ENCODE measurements at places on chromosomes 12 and 14. TPM values are rescaled to one million over a fixed set of nuclear protein-coding genes. Genes with fewer than 3 reads are reported as not detected.

DNA sequence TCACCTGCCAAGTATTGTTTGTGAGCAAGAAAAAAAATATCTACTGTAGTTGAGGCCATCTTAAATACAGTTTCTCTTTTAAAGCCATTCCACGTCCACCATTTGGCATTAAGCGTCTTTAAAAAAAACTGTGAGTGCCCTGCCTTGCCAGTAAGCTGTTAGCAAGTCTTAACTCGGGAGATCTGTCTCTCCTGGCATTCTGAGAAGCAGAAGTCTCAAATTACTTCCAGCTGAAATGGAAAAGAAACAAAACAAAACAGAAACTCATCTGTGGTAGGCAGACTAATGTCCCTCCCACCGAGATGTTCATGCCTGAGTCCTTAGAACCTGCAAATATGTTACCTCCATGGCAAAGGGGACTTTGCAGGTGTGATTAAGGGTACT, 126.2 kb downstream of the CRADD start:
- H3K36me3 ChIP-seq = no peaks in the 10 kb centered on the region
- no peak overlapping the region for H3K4me3 ChIP-seq
- H3K4me1 ChIP-seq = peaks cover 16% of the 10 kb centered on the region
- no peaks in the 10 kb centered on the region for H3K27me3 ChIP-seq
- no peak overlapping the region for H3K27ac ChIP-seq

DTD2 gene
- 14.4 TPM for total RNA-seq

DNA sequence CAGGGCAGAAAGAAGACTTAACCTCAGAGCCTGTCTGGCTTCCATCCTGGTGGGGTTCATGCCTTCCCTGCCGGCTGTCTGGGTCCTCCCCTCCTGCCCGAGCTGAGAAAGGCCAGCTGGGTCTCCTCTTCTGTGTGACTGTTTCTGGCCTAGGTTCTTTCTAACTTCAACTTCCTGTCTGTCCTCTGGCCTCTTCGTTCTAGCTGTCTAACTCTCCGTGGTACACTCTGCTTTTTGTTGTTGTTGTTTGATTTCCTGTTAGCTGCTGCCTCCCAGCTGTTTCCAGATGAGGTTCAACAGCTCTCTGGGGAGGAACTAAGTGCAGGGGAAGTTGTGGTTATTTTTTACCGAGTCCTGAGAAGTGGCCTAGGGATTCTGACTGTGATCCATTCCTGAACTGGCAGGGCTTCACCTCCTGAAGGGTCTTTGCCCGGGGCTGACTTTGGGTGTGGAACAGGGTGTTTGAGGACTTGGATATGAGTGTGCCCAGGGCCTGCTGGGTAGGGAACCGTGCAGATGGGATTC, 3.2 kb downstream of the MLXIP start:
- peaks cover 2% of the 10 kb centered on the region for H3K36me3 ChIP-seq
- H3K27ac ChIP-seq = peak overlapping the region; percentile 76
- peaks cover 36% of the 10 kb centered on the region for H3K4me1 ChIP-seq
- DNase-seq = peak; percentile 61
- H3K27me3 ChIP-seq = no peaks in the 10 kb centered on the region

DNA sequence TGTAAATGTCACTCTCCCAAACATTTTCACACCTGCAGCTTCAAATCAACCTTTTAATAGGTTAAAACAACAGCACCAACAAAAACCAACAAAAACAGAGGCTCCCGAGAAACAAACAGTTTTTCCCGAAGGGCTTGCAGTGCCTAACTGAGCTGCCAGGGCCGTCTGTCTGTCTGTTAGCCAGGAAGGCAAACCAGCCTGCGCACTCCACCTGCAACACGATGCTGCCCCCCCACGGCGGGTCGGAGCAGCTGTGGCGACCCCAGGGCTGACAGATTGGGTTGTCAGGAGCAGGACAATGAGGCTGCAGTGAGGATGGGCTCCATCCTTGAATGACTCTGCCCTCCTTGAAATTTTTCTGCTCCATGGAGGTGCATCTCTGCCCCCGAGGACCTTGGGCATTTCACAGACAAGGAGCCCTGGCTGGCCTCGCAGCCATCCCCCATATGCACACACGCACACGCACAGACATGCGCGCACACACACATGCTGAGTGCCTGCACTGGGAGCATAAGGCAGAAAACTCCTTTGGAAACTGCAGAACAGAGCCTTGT, 2.6 kb downstream of the RTL1 start:
- H3K4me3 ChIP-seq = no peak overlapping the region
- peak; percentile 8 for DNase-seq
- no peak overlapping the region for H3K27ac ChIP-seq
- peaks cover 6% of the 10 kb centered on the region for H3K27me3 ChIP-seq
- no peaks in the 10 kb centered on the region for H3K36me3 ChIP-seq
- peaks cover 13% of the 10 kb centered on the region for H3K4me1 ChIP-seq

GRCh38 chr12:21330682-21331253, 3.9 kb downstream of the SLCO1A2 start:
- H3K27ac ChIP-seq = no peak overlapping the region
- no peaks in the 10 kb centered on the region for H3K36me3 ChIP-seq
- H3K4me3 ChIP-seq = no peak overlapping the region

DNA sequence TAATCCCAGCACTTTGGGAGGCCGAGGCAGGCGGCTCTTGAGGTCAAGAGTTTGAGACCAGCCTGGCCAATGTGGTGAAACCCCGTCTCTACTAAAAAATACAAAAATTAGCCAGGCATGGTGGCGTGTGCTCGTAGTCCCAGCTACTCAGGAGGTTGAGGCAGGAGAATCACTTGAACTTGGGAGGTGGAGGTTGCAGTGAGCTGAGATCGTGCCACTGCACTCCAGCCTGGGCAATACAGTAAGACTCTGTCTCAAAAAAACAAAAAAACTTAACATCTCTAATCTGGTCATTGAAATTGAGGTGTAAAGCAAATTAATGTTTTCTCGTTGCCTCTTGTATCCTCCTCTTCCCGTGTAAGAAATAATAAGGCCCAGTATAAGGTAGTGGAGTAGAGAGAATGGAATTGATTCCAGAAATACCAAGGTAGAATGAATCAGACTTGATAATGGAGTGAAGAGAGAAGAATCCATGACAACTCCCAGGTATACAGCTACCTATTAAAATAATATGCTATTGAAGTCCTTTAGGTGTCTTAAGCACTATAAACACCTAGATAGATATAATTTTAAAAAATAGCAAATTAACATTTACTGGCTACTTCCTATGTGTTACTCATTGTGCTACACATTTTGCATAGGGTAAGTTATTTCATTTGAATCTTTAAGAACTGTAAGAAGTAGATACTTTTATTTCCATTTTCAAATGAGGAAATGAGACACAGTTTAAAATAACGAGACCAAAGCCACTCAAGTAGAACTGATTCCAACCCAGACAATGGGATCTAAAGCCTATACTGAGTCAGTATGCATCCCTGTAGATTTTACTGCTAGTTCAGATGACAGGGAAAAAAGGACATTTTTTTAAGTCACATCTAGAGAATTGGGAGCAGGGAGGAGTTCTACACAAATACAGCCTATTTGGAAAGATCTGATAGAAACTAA, 23.2 kb downstream of the RAP1B start:
- peaks cover 13% of the 10 kb centered on the region for H3K4me1 ChIP-seq
- H3K36me3 ChIP-seq = no peaks in the 10 kb centered on the region
- H3K4me3 ChIP-seq = no peak overlapping the region
- no peak for DNase-seq

DNA sequence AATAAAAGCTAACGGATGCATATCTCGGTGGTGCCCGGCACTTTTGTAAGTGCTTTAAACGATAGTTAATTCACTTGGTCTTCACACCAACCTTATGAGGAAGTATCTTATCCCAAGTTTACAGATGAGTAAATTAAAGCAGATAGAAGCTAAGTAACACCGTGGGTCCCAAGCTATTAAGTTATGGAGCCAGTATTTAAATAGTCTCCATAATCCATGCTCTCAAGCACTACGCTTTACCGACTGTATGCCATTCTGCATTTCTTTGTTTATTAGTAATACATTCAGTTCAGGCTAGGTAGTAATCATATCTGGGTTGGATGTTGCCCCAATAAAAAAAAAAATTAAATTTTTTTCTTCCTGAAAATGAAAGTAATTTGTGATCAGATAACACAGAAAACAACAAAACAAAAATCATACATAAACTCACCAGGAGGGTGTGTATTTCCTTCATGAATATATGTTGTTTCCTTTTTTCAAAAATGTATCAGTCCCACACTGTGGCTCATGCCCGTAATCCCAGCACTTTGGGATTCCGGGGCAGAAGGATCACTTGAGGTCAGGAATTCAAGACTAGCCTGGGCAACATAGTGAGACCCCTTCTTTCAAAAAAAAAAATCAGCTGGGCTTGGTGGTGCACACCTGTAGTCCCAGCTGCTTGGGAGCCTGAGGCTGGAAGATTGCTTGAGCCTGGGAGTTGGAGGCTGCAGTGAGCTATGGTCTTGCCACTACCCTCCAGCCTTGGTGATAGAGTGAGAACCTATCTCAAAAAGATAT, 1.4 kb upstream of the M6PR start:
- H3K4me3 ChIP-seq = peak overlapping the region; percentile 58
- H3K4me1 ChIP-seq = peaks cover 21% of the 10 kb centered on the region
- peak overlapping the region; percentile 98 for H3K27ac ChIP-seq
- no peaks in the 10 kb centered on the region for H3K27me3 ChIP-seq
- no peaks in the 10 kb centered on the region for H3K36me3 ChIP-seq
- peak; percentile 35 for DNase-seq

GRCh38 chr12:4985820-4986219, 57.9 kb upstream of the KCNA5 start:
- H3K4me3 ChIP-seq = no peak overlapping the region
- no peaks in the 10 kb centered on the region for H3K27me3 ChIP-seq
- H3K4me1 ChIP-seq = no peaks in the 10 kb centered on the region
- DNase-seq = no peak
- no peak overlapping the region for H3K27ac ChIP-seq
- H3K36me3 ChIP-seq = no peaks in the 10 kb centered on the region

DNA sequence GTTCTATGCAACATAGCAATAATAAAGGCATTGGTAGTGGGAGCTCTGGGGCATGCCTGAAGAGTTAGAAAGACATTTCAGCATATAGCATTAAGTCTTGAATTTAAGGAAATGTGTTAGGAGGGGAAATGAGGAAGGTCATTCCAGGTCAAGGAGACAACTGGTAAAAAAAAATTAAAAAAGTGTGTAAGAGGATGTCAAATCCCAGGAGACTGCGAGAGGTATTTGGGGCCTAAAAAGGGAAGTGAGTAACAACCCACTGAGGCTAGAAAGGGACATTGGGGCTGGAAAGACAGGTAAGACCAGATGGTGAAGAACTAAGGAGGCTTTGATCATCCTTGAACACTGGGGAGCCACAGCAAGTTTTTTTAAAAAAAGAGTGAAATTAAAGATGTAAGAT, 152.9 kb downstream of the SLC25A21 start:
- no peaks in the 10 kb centered on the region for H3K36me3 ChIP-seq
- DNase-seq = no peak
- H3K27me3 ChIP-seq = no peaks in the 10 kb centered on the region
- no peak overlapping the region for H3K4me3 ChIP-seq

DNA sequence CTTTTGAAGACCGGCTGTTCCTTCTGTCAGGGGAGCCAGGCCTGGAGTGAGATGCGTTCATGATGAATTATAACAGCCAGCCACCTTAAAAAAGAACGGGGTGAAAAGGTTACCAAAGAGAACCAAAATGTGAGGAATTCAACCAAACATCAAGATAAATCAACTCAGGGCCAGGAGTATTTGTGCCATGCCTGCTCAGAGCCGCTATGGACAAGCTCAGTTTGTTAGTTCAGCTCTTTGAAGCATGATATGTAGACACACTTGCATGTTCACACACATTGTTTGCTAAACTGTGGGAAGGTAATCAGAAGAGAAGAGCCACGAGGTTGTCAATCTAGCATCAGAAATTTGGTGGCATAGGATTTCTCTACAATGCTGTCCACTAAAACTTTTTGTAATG, 367.4 kb upstream of the TBX3 start:
- H3K4me1 ChIP-seq = no peaks in the 10 kb centered on the region
- no peak for DNase-seq
- H3K4me3 ChIP-seq = no peak overlapping the region

DNA sequence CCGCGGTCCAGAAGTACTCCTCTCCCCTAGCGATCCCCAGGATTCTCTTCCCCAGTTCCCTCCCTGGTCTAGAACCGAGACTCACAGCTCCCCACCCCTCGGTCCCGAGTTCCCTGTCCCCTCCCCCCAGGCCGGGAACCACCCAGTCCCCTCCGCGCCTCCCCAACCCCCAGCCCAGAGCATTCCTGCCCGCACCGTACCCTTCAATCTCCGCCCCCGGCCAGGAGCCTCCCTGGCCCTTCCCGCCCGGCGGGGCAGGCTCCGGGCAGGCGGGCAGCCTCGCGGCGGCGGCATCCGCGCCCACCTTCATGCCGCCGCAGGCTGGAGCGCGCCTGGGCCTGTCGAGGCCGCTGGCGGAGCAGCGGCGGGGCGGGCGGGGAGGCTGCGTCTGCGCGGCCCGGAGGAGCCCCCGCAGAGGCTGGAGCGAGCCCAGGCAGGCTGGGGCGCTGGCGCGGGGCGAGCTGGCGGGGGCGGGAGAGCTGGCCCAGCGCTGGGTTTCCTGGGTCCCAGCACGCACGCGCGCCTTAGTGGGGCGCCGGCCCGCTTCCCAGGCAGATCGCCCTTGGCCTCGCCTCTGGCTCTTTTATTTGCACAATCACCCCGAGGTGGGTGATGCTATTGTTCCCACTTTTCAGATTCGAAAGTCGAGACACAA, 22.2 kb upstream of the GPR132 start:
- DNase-seq = no peak
- H3K27ac ChIP-seq = no peak overlapping the region
- no peaks in the 10 kb centered on the region for H3K36me3 ChIP-seq
- peaks cover 19% of the 10 kb centered on the region for H3K4me1 ChIP-seq
- H3K4me3 ChIP-seq = peak overlapping the region; percentile 30

KANSL2 gene
- 35.8 TPM for total RNA-seq

CIROP gene
- not detected for total RNA-seq

- H3K36me3 ChIP-seq = no peaks in the 10 kb centered on the region
- no peak overlapping the region for H3K4me3 ChIP-seq
- H3K4me1 ChIP-seq = no peaks in the 10 kb centered on the region
- H3K27ac ChIP-seq = no peak overlapping the region
Measured at GRCh38 chr12:128025589-128026245, 241.3 kb upstream of the TMEM132C start.

- no peaks in the 10 kb centered on the region for H3K27me3 ChIP-seq
- DNase-seq = no peak
- no peaks in the 10 kb centered on the region for H3K36me3 ChIP-seq
Measured at GRCh38 chr14:30287579-30288445, 271.1 kb upstream of the G2E3 start.

- H3K36me3 ChIP-seq = no peaks in the 10 kb centered on the region
- no peaks in the 10 kb centered on the region for H3K4me1 ChIP-seq
- H3K4me3 ChIP-seq = no peak overlapping the region
- no peak overlapping the region for H3K27ac ChIP-seq
- DNase-seq = no peak
Measured at GRCh38 chr12:18895946-18896345, 158.0 kb downstream of the CAPZA3 start.

FIGNL2 gene
- total RNA-seq = 2.5 TPM

GRCh38 chr14:59190372-59190771, 1.9 kb downstream of the DAAM1 start:
- H3K27me3 ChIP-seq = peaks cover 22% of the 10 kb centered on the region
- H3K4me1 ChIP-seq = peaks cover 13% of the 10 kb centered on the region
- no peaks in the 10 kb centered on the region for H3K36me3 ChIP-seq
- H3K4me3 ChIP-seq = peak overlapping the region; percentile 78
- DNase-seq = no peak
- H3K27ac ChIP-seq = no peak overlapping the region

Data from endothelial cell of umbilical vein (primary cell).